Muscle of leg (tissue), 16 donors: ENCODE measurements at places on chromosomes 13 and 19. TPM values are rescaled to one million over a fixed set of nuclear protein-coding genes. Genes with fewer than 3 reads are reported as not detected.
A peak's percentile ranks its signal among the peaks of the same experiment; 100 is the strongest.

FAM124A gene
- 2.0 TPM for total RNA-seq

SELENOV gene
- 0.13 TPM for total RNA-seq

UPF3A gene
- total RNA-seq = 39.6 TPM

C19orf33 gene
- 0.66 TPM for total RNA-seq

TRPC4 gene
- 1.1 TPM for total RNA-seq

CPB2 gene
- not detected for total RNA-seq

GRCh38 chr13:79382545-79383275 is 23.3 kb downstream of the RBM26 start:
- no peak overlapping the region for H3K4me3 ChIP-seq
- no peaks in the 10 kb centered on the region for H3K27me3 ChIP-seq
- no peak overlapping the region for H3K27ac ChIP-seq
- DNase-seq = peak; percentile 71
- no peaks in the 10 kb centered on the region for H3K4me1 ChIP-seq
- H3K36me3 ChIP-seq = peaks cover 3% of the 10 kb centered on the region

DNA sequence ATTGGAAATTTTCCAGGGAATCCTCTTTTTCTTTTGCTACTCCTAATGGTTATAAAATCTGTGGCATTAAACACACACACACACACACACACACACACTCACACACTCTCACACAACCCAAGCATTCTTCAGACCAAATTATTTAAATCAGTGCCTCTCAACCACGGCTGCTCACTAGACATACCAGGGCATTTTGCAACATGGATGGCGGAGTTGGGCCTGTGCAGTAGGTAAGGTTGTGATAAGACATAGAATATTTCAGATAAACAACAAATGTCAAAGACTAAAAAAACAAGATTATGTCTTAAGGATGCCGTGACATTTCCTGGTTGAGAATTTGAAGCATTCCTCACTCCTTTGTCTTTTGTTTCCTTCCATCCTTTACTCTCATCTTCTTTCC is 443.1 kb downstream of the MYO16 start:
- no peak for DNase-seq
- no peaks in the 10 kb centered on the region for H3K27me3 ChIP-seq
- H3K27ac ChIP-seq = no peak overlapping the region
- no peaks in the 10 kb centered on the region for H3K36me3 ChIP-seq

DNA sequence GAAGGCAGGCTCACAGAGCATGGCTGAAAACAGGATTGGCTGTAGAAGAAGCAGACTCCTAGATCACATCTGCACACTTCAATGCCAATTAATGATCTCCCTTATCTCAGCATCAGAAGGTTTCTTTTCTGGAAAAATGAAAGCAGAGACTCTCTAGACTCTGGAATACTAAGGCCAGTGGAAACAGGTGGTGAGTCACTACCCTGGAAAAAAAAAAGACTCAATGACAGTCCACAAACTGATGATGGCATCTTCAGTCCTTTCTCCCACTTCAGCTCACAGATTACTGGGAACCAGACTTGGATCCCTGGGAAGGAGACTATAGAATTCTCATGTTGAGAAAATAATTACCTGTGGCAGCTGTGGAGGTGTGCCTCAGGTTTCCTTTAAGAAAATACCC is 47.5 kb upstream of the MBNL2 start:
- H3K4me1 ChIP-seq = no peaks in the 10 kb centered on the region
- H3K36me3 ChIP-seq = no peaks in the 10 kb centered on the region
- no peak overlapping the region for H3K4me3 ChIP-seq
- DNase-seq = no peak
- no peak overlapping the region for H3K27ac ChIP-seq

- H3K27ac ChIP-seq = no peak overlapping the region
- no peaks in the 10 kb centered on the region for H3K36me3 ChIP-seq
- DNase-seq = no peak
These were observed 76.8 kb upstream of the LRCH1 start for GRCh38 chr13:46476174-46476573.

- peaks cover 15% of the 10 kb centered on the region for H3K4me1 ChIP-seq
- peak overlapping the region; percentile 86 for H3K27ac ChIP-seq
- H3K4me3 ChIP-seq = no peak overlapping the region
- H3K36me3 ChIP-seq = no peaks in the 10 kb centered on the region
- no peaks in the 10 kb centered on the region for H3K27me3 ChIP-seq
- DNase-seq = peak; percentile 99
These were observed 177.5 kb downstream of the DCLK1 start for GRCh38 chr13:35953537-35954206.

DNA sequence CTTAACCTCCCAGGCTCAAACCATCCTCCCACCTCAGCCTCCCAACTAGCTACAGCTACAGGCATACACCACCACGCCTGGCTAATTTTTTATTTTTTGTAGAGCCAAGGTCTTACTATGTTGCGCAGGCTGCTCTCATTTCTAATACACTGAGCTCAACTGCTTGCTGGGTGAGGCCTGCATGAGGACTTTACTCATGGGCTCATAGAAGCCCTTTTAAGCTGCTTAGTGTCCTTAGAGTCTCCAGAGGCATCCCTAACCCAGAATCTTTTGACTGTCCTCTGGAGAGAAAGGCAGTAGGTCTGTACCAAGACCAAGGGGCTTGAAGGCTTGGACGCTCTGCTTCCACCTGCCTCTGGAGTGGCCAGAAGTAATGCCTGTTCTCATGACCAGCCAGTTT is 141.6 kb downstream of the TM9SF2 start:
- DNase-seq = no peak
- no peak overlapping the region for H3K27ac ChIP-seq
- H3K4me1 ChIP-seq = no peaks in the 10 kb centered on the region
- peaks cover 2% of the 10 kb centered on the region for H3K27me3 ChIP-seq
- no peak overlapping the region for H3K4me3 ChIP-seq

DNA sequence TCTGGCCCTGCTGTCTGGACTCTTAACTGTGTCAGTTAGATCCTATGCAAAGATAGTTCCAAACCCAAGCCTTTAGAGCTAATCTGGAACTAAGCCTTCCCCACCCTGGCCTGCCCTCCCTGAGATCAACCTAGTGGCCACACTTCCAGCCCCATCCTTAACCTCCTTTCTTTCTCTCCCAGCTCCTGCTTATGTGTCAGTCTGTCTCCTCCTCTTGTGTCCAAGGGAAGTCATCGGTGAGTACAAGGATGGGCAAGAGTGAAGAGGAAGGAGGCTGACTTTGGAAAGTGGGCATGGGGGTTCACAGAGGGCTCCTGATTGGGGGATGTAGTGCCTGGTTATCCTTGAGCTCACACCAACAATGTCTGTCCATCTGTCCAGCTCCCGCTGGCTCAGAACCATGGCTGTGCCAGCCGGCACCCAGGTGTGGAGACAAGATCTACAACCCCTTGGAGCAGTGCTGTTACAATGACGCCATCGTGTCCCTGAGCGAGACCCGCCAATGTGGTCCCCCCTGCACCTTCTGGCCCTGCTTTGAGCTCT is 12.3 kb downstream of the IGFL2 start:
- peaks cover 2% of the 10 kb centered on the region for H3K27me3 ChIP-seq
- H3K4me3 ChIP-seq = no peak overlapping the region
- H3K27ac ChIP-seq = no peak overlapping the region
- no peaks in the 10 kb centered on the region for H3K36me3 ChIP-seq
